ENCODE measurements at places on chromosomes 5 and 9.
A peak's percentile ranks its signal among the peaks of the same experiment; 100 is the strongest.

DNA sequence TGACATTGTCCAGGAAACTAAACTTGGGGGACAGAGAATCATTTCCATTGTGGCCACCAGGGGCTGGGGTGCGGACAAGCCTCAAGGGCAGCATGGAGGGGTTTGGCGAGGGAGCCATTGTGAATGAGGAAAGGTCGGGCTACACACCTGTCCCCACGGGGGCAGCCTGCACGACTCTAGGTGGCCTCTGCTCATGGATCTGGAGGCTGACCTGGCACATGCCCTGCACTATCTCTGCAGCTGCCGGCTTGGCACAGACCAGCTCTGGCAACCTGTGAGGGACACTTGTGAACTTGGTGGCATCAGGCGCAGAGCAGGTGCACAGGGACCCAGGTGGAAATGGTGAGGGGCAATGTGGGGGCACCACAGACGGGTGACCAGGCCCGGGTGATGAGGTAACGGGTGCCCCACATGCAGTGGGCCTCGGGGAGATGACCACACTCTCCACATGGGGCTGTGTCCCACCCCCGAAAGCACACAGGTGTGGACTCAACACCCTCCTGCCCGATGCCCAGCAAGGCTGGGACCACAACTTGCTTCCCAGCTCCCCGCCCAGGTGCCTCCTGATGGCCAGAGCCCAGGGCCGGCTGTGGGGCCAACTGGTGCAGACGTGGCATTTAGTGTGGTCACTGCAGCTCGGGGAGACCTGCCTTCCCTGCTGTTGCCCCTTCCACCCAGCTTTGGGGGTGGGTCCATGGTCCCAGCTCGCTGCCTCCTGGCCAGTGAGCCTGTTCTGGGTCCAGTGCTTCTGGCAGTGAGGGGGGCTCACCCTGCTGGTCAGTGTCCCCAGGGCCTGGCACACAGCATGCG is 60.9 kb upstream of the UBAC1 start:
- DNase-seq, result no peak

DNA sequence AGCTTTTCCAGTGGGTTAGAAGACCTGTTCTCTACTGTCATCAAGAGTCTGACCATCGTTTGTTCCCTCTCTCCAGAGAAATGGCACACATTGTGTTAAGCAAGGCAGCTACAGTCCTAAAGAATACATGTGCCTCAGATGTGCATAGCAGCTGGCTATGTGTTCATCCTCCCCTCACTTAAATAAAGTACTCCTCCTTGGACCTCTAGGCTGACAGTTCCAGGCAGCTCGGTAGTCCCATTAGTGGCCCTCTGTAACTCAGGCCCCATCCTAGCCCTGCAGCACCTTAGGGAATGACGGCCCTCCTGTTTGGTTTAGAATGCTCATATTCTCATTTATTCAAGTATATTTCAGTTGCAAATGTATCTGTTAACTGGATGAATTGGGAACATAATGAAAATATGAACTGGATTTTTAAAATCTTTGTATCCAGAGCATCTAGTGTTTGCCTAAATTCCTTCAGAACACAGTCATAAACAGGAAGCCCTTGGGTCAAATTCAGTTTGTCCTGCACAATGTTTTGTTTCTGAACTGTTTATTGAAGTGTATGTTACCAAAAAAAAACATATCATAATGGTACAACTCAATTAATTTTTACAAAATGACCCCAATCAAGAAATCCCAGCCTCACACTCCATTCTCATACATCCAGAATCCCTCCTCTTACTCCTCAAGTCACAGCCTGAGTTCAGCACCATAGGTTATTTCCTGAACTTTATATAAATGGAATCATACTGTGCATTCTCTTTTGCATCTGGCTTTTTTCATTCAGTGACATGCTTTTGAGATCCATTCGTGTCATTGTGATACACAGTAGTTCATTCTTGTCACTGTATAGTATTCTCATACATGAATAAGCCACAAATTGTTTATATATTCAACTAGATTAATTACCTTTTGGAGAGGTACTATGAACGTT is 1.6 kb upstream of the ASPN start:
- DNase-seq, result no peak

GRCh38 chr5:33401482-33402390 is 39.0 kb upstream of the TARS1 start:
- no peak for DNase-seq

DNA sequence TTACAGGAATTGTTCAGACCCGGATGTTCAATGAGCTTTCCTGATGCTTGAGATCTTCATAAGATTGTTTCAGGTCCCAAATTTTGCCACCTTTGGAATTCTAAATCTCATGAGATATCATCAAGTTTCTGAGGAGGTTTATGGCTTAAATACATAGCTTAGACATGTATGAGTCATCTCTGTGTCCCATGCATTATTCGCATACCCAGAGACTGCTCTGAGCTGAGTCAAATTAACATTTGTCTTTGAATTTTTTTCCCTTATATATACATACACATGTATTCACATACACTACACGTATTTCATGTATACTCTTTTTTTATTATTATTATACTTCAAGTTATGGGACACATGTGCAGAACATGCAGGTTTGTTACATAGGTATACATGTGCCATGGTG is 744.6 kb downstream of the BRINP1 start:
- no peak for DNase-seq

DNA sequence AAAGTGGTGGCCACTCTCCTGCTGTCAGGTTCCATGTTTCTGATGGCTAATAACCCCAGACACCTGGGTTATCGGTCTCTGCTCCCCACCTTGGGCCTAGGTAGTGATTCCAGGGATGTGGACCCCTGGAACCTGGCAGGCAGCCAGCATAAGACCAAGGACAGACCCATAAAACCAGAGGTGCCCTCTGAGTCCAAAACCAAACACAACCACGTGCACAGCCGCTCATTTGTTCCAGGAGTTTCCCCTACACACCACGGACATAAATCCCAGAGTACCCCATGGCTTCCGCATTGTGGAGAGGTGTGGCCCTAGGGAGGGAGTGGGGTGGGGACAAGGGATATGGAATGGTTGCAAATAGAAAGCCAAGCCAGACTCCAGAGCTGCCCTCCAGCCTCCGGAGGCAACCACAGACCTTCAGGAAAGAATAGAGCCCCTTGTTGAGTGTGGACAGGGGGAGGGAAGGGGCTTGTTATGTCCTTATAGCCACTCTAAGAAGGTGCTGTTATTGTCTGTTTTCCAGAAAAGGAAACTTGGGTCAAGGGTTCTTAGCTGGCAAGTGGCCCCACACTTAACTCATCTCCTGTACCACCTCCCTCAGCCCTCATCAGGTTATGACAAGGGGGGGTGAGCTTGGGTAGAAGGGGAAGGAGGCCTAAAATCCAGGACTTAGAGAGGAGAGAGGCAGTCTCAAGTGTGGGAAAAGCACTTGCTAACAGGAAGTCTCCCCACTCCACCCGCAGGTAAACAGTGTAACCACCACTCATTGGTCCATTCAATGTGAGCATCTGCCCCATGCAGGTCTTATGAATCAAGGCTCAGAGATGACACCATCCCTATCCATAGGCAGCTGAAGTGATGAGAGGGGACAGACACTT is 23.6 kb upstream of the CYSTM1 start:
- DNase-seq, result no peak

DNA sequence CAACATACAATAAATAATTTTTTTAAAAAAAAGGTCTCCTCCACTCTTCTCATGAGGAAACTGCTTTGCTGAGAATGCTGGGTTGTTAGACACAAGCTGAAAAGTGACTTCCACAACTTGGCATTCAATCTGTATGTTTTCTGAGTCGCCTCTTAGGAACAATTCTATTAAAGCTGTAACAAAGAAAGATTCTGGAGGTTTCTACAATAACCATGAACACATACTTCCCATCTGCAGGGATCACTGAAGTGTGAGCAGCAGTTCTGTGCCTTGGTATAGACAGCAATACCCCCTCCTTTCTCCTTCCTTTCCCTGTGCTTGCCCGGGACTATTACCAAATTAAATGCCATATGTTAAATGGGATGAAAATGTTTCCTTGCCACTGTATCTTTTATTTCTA is 1.5 kb downstream of the DIRAS2 start:
- DNase-seq, result no peak

- no peak for DNase-seq
Measured at GRCh38 chr5:102798104-102798785, 43.1 kb downstream of the PAM start.

- DNase-seq, result no peak
Measured at GRCh38 chr5:151949701-151950308, 25.2 kb upstream of the GLRA1 start.

DNA sequence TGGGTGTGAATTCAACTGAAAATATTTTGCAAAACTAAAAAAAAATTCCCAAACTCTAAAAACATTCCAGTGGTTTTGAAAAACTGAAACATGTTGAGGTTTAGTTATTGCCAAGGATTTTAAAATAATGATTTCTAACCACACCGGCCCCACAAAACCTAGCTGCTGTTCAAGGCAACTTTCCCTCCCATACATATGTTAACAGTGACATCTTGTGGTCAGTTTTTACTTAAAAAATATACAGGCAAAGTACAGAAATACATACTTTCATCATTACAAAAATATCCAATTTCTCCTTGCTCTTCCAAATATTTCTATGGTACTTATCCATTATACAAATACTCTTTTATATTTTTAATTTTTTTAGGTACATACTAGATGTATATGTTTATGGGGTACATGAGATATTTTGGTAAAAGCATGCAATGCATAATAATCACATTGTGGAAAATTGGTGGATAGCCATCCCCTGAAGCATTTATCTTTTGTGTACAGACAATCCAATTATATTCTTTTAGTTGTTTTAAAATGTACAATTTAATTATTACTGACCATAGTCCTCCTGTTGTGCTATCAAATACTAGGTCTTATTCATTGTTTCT is 34.4 kb upstream of the MRPS30 start:
- DNase-seq, result peak; percentile 59

DNA sequence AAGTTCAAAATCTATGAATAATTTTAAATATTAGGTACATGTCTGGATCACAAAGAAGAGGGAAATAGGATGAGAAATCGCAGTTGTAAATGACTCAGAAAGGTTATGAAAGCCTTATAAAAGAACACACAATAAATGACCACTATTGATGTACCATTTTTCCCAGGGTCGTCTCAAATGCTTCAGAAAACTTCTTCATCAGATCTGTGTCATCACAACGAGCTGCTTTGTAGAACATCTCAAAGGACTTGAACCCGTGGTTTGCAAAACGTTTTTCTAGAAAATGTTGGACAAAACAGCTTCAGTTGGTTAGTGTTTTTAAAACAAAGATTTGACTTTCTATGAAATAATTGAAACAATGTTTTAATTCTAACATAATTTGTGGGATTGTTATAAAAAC is 100.1 kb downstream of the SVEP1 start:
- no peak for DNase-seq

- peak; percentile 38 for DNase-seq
Measured at GRCh38 chr9:135925496-135926133, 18.3 kb upstream of the CAMSAP1 start.

- no peak for DNase-seq
Measured at GRCh38 chr9:7123743-7124142, 366.0 kb downstream of the KDM4C start.

- no peak for DNase-seq
Measured at GRCh38 chr5:111427762-111428161, 84.6 kb downstream of the STARD4 start.

DNA sequence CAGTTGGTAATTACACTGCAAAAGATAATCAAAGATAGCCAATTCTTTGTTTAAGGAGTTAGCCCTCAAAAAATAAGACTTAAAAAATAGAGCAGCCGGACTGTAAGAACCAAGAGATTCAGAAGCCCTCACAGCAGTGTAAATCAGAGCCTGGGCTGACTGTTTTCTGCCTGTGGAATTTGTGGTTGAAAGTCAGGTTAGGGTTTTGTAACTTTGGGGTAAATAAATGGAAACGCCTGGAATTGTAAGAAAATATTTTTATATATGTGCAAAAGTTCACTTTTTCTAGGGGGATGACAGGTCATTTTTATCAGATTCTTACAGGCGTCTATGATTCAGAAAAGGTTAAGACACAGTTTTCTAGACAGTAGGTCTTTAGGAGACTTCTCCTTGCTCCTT is 35.6 kb downstream of the KLHL3 start:
- DNase-seq, result no peak

DNA sequence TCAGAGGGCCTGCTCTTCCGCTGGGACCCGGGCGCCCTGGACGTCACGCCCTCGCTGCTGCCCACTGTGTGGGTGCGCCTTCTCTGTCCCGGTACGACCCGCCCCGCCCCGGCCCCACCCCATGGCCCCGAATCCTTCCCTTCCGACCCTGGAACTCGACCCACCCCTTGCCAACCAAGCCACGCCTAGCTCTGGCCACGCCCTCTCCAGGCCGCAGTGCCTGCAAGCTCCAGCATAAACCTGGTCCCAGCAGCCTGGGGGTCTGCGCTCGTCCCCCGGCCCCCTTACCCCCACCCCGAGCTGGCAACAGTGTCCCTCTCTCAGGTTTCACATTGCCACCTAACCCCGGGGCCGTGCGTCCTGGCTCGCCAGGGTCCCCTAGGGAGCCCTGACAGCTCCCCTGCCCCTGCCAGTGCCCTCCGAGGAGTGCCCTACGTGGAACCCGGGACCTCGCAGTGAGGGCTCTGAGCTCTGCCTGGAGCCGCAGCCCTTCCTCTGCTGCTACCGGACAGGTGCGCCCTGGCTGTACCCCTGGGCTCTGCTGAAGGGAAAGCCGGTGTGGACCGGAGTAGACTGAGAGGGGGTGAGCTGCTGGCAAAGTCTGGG is 3.4 kb downstream of the ADGRD2 start:
- DNase-seq, result no peak

DNA sequence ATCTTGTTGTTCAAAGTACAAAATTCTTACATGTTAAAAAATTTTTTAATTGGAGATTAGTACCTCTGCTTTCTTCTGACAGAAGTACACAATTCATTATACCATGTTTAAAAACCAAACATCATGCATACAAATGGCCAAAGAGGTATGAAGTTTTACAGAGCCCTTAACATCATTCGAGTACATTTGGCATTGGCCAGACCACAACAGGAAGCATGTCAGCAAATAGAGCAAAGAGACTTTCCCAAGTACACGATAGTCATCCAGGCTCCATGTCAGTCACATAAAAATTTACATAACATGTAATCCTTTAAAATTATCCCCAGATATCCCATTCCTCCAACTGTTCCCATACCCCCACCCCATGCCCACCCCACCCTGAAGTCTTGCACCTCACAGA is 22.5 kb downstream of the HMGCS1 start:
- no peak for DNase-seq

DNA sequence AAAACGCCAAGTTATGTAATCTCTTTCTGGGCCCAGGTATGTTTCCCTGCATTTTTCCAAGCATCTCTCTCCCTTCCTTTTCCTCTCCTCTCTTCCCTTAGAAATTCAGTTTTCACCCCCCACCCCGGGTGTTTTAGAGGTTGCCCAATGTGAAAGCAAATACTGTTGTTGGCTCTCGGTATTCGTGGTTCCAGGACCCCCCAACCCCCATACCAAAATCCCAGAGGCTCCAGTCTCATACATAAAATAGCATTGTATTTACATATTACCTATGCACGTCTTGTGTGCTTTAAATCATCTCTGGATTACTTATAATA is 48.8 kb downstream of the ACER2 start:
- no peak for DNase-seq

DNA sequence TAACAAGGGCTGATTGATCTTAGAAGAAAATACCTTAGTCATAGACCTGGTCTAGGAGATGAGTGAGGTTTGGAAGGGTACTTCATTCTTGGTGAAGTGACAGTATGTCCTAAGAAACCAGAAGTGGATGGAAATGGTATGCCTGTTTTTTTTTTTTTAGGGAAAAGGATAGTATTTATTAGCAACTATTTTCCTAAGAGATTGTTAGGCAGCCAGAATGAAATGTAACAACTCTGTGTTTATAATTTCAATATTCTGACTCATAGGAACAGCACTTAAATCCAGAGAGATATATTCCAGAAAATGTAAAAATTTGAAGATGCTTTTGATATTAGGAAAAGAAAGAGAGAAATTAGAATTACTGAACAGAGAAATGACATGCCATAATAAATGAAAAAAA is 21.2 kb upstream of the ARL14EPL start:
- no peak for DNase-seq

Measured in Ammon's horn (tissue), 1 donor.